Esophagus squamous epithelium (tissue), 5 donors: ENCODE measurements at places on chromosomes 5 and 9.

DNA sequence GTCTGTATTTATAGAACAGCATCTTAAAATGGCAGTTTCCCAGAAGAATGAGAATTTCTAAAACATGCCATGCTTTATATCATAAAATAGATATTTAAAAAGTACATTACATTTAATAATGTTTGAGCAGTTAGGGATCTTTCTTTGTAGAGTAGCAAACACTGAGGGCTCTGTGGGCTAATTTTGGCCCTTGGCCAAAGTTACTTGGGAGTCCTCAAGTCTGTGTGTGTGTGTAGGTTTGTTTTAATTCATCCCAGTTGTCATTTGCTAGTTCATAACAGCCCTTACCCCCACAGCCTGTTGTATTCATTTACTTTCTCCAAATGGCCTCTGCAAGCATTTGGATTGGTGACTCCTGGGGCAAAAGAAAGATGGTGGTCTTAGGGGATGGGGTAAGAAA is 576.4 kb upstream of the SGCD start:
- DNase-seq: no peak

GRCh38 chr5:14922456-14922855 is 50.9 kb upstream of the ANKH start:
- no peak for DNase-seq

DNA sequence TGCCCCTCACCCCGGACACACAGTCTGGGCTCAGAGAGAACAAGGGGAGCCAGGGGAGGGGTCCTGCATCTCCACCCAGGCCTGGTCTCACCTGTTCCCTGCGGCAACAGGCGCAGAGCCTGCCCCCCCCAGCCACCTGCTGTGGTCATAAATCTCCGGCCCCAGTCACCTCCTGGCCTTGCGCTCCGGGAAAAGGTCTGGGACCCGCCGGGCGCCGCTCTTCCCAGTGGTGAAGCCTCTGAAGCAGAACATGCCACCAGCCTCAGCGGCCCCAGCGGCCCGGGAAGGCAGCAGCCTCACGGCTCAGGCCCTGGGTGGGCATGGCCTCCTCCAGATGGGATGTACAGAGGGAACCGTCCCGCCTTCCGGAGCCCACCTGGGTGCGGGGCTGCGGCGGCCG is 20.6 kb downstream of the NOTCH1 start:
- no peak for DNase-seq

DNA sequence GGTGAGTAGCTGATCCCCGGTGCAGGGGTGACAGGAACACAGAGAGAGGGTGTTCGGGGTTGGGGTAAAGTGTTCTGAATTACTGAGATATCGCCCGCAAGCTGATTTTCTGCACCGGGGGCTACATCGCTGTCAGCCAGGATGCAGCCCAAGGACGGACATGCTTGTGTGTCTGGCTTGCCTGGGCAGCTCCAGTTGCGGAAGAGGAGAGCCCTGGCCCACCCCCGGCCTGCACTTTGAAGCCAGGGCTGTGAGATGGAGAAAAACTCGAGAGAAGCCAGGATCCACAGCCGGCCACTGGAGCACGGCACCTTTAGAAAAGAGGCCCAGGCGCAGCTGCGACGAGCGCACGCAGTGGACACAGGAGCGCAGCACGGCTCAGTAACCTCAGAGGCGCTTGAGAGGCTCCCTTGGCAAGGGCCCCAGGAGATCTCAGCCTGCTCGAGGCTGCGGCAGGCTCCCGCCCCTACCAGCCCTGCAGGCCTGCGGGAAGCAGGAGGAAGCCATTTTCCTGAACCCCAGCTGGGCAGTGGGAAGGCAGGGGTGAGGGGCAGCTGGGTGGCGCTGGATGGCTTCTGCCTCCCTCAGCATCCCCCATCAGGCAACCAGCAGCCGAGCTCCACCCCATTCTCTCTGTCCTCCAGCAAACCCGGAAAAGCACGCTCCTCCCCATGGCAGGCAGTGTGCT is 59.2 kb downstream of the C9orf50 start:
- no peak for DNase-seq

- no peak for DNase-seq
Measured at GRCh38 chr5:157669701-157670097, 1.6 kb upstream of the C5orf52 start.

- no peak for DNase-seq
Measured at GRCh38 chr5:107997338-107997980, 326.7 kb upstream of the EFNA5 start.

- no peak for DNase-seq
Measured at GRCh38 chr9:13013991-13014883, 239.4 kb downstream of the LURAP1L start.

DNA sequence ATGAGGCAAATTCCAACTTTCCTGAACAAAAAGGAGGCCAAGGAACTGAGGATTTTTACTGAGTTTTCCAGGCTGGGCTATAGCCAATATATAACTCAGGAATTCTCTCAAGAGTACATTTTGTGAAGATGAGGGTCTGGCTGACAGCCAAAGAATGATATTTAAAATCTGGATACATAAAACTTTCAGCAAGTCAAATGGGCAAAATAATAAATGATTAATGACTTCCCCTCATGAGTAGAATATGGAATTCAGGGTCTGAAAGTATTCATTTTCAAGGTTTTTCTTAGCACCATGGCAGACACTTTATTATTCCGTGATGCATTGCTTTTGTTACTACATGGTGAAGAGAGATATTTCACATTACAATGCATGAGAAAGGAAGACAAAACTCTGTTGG is 7.8 kb downstream of the FAM81B start:
- DNase-seq: no peak

DNA sequence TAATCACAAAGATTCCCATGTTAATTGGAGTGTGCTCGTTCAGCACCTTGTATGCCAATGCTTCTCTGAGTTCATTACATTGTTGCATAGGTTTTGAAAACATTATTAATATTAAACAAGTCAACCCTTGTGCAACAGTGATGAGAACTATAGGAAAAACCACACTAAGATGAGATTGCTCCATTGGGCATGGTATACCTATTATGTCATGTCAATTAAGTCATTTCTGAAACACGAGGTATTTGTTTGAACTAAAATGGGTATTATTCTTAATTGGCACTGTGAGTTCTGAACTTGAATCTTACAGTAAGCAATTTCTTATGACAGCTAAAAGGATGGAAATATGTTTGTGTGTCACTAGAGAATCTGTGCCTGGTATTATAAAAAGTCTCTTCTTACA is 447.7 kb downstream of the EFNA5 start:
- no peak for DNase-seq
